ENCODE measurements at places on chromosomes 4 and X.
A peak's percentile ranks its signal among the peaks of the same experiment; 100 is the strongest.

GRCh38 chr4:151901631-151902030, 140.8 kb upstream of the GATB start:
- DNase-seq: no peak

- DNase-seq: peak; percentile 33
Measured at GRCh38 chrX:40468033-40468846, 112.5 kb upstream of the ATP6AP2 start.

DNA sequence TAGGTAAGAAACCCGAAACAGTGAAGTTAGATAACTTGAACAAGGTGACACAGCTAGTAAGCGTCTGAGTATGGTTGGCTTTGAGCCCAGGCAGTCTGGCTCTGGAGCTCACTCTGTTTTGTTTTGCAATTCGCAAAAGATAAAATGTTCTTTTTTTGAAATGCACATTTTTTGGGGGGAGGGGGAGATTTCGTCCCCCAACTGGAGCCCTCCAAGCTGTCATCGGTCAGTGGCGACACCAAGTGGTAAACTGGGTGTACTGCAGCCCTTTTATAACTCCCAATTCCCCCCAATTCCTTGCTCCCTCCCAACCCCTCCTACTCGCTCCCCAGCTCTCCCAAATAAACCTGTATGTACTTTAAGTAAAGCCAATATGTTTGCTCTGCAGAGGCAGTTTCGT, 2.8 kb upstream of the CLCN5 start:
- peak; percentile 45 for DNase-seq

GRCh38 chr4:120691536-120691935, 231.0 kb downstream of the PRDM5 start:
- DNase-seq: no peak

GRCh38 chrX:40420899-40421729, 159.7 kb upstream of the ATP6AP2 start:
- DNase-seq: no peak

- DNase-seq: no peak
Measured at GRCh38 chr4:170008371-170008770, 17.8 kb downstream of the MFAP3L start.

- peak; percentile 92 for DNase-seq
Measured at GRCh38 chr4:7939377-7940108, at the start of gene AFAP1. TSS of gene AFAP1 (minus strand) at chr4:7939861. CDS start at chr4:7872078, 67,783 bp downstream.

GRCh38 chrX:121479406-121479805, 432.0 kb downstream of the GLUD2 start:
- no peak for DNase-seq

GRCh38 chrX:2793752-2794151, 35.0 kb upstream of the GYG2 start:
- DNase-seq: no peak

DNA sequence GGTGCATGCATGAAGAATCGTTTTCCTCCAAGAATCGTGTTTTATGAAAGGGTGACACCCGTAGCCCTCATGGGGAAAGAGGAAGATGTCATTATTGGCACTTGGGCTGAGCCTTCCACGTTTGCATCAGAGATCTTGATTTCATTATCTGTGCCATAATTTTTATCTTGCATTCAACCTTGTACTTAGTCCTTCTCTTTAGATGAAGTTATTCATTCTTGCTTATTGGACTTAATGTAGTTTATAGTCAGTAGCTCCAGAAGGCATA, 66.8 kb downstream of the GAB1 start:
- DNase-seq: no peak

GRCh38 chrX:143633461-143634308, 2.2 kb downstream of the SLITRK4 start:
- DNase-seq: no peak

- no peak for DNase-seq
Measured at GRCh38 chr4:70958681-70959080, 34.8 kb upstream of the DCK start.

DNA sequence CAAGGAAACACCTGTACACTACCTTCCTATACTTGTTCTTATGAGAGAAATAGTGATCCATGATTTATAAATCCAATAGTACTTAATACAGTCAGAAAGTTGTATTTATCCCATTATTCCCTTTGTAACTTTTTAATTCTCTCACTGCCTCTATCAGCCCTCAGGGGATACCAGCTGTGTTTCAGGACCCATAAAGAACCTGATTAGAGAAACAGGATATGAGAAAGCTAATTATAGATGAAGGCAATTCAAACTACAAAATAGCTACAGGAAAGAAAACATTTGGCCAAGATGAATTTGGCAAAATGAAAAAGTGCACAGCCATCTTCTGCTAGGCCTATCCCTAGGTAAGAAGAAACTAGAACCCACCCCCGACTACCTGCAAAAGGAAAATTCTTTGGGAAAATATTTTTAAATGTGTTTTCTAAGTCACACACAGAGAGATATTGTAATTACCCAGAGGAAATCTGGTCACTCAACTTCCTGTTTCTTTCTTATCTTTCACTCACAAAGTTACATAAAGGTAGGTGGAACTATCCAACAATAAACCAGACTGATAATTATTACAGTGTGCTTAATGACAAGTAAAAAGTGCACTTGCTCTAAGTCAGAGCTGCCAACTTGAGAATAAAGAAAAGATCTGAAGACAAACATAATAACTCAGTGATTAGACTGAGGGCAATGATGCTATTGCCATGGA, 836.5 kb upstream of the HTR2C start:
- DNase-seq: no peak

DNA sequence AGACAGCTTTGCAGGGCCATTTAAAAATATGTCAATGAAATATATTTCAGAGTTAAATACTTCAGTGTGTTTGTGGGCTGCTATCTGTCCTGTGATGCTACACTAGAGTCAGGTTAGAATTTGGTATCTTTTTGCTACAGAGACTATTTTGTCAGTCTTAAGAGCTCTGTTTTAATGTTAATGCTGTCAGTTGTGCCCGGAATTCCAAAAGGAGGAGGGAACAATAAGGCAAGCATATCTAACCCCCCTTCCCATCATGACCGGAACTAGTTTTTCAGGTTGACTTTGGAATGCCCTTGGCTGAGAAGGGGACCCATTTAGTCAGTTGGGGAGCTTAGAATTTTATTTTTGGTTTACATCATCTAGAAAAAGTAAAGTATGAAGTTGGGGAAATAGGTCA, 34.9 kb upstream of the SLC25A4 start:
- DNase-seq: no peak

DNA sequence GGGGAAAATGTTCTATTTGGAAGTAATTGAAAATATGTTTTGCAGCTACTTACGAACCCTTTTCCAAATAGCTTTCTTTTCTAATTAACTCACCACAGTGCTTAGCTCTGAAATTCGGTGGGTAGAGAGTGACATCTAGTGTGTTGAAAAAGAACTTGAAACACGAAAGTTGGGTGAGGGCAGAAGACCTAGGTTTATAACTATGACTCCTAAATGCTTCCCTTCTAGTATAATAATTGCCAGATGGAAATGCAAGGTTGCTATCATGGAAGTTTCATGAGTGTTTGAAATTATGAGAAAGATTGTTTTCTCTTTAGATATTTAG, 77.3 kb upstream of the NOCT start:
- DNase-seq: no peak

GRCh38 chrX:66043584-66043983, 3.7 kb upstream of the VSIG4 start:
- no peak for DNase-seq

- DNase-seq: no peak
Measured at GRCh38 chrX:152907084-152907651, 9.3 kb downstream of the ZNF185 start.

- no peak for DNase-seq
Measured at GRCh38 chr4:96183611-96184010, 343.7 kb downstream of the PDHA2 start.

- no peak for DNase-seq
Measured at GRCh38 chr4:114512595-114513295, 85.9 kb upstream of the UGT8 start.

GRCh38 chr4:156656896-156657295, 314.7 kb downstream of the PDGFC start:
- no peak for DNase-seq

DNA sequence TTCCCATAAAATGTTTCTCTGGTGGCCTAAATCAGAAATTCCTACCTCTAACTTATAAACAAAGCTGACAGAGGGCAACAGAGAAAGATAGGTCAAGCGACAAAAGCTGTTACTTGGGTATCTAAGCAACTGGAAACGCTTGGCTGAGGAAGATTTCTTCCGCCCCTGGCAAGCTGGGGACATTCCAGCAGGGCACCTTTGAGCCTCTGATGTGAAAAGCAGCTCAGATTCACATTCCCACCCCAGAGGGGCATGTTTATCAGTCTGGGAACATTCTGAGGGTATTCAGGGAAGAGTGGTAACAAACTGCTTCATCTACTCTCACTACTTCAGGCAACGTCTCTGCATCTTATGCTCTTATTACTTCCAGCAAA, 3.5 kb upstream of the CDS1 start:
- no peak for DNase-seq

- no peak for DNase-seq
Measured at GRCh38 chr4:41746025-41746439, 2.5 kb downstream of the PHOX2B start.

DNA sequence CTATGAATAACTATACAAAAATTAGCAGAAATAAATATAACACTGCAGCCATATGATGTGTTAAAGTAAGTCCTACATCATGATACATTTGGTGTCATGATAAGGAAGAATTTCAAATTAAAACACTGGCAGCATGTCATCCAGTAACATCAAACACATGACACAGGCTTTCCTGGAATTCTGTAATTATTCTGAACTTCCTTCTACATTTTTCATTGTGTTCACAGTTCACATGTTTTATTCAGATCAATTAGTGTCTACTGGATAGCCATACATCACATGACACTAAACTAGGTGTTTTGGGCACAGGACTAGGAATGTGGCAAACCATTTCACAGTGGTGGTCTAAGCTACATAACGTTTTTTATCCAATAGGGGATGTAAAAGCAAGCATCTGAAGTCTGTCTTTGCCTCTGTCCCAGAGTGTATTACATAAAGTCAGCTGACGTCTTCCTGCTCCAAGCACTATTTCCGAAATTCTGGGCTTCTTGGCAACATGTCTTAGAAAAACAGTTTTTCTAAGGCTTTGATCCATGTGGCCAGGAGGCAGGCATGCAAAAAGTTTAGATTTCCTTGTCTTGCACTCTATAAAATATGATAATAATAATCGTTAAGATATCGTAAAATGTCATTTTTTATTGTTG, 707.9 kb downstream of the CENPC start:
- DNase-seq: no peak

DNA sequence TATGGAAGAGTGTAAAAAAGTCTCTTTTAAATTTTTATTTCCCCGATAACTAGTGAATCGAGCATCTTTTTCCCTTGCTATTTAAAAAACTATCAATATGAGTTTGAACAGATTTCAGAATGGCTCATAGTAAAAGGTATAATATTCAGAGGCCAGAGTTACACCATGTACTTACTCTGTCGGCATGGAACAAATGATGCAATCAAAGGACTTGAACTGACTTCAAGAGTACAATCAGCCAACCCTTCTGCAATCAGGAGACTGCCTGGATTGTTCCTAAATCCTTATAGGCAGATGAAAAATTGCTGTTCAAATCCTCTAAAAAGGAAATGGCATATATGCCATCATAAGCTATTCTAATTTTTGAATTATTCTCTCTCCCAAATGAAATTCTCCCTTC, 273.3 kb downstream of the SH2D1A start:
- DNase-seq: no peak

GRCh38 chrX:9587642-9588041, 122.8 kb downstream of the TBL1X start:
- no peak for DNase-seq

DNA sequence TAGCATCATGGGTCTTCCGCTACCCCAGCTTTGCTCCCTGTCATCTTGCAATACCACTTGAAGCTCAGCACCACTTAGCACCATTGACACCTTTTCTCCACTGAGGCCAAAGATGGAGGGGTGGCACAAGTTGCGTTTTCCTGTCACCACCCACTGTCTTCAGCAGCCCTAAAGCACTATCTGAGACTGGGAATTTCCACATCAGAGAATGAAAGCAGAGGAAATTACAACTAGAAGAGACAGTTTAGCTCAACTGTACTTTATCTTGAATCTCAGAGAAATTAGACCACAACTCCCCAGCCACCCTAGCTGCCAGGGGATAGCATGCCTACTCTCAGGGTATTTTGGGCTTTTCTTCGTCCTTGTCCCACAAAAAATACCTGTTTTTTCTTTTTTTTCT, 111.0 kb downstream of the DDIT4L start:
- DNase-seq: no peak

- DNase-seq: no peak
Measured at GRCh38 chrX:63664083-63664482, 120.9 kb downstream of the ARHGEF9 start.

GRCh38 chr4:155742310-155743015, 16.4 kb upstream of the GUCY1B1 start:
- no peak for DNase-seq

- DNase-seq: no peak
Measured at GRCh38 chr4:15164571-15164970, 162.3 kb downstream of the CPEB2 start.

- DNase-seq: no peak
Measured at GRCh38 chrX:3044671-3045070, 3.4 kb downstream of the ARSF start.

DNA sequence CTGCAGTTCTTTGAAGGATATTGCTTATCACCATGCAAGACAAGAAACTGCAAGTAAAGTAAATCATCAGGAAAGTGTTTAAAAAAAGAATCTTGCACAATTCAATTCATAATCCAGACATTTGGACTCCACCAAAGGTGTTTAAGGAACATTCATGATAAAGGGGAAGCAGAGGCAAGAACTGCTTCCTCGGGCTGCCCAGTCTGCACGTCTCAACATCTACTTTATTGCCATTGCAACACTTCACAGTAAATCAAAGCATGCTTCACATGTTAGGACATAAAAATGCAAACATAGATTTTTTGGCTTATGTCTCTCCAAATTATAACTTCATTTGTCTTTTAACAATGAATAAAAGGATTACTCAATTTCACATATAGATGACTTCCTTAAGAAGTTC, 42.5 kb downstream of the MID1 start:
- no peak for DNase-seq

- no peak for DNase-seq
Measured at GRCh38 chr4:106316773-106317409, 541 bp downstream of the AIMP1 start.

DNA sequence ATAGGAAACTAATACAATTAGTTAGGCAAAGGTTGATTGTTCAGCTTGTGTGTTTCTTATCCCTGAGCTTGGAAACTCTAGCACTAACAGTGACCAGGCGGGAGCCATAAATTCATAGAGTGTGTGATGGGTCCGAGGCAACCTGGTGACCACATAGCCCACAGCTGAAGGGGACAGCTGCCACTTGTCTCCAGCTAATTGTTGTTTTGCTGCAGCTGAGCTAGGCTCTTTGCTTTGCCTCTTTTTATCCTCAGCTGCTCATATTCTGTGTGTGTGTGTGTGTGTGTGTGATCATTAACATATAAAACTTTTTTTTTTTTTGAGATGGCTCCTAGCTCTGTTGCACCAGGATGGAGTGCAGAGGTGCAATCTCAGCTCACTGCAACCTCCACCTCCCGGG, 53.2 kb downstream of the DOCK11 start:
- DNase-seq: no peak

- DNase-seq: no peak
Measured at GRCh38 chr4:176360446-176360845, 40.7 kb downstream of the SPCS3 start.

Data from stimulated activated CD8-positive, alpha-beta memory T cell treated with anti-CD3 and anti-CD28 coated beads, Interleukin-4, amount 100 ng/mL, for 48 hours (primary cell).